ENCODE measurements at places on chromosomes 13 and 19. TPM values are rescaled to one million over a fixed set of nuclear protein-coding genes. Genes with fewer than 3 reads are reported as not detected.

DNA sequence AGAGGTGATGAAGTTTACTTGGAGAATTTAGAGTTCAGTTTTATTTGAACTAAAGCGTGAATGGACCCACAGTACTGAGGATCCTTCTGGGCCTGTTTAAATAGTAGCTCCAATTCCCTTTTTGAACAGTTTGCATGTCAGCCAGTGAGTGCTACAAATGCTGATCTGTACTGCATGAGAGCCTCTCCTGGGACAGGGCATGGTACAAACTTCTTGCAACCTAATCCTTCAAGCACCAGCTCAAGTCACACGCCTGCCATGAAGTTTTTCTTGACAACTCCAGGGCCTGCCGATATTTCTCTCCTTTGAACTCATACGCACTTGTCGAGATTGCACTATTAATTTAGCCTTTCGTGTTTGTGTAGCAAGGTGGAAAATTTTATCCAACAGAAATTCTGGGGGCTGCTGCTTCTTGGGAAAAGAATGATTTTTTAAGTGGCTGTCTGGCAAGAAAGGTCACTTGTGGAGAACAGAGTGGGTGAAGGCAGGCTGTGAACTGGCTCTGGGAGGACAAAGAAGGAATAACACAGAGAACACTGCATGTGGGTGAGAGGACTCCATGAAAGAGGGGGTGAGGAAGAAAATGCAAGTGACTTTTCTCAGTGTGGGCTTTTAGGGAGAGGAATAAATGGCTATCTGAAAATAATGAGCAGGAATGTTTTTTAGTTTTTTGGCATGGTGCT is 192.5 kb downstream of the NDFIP2 start:
- no peak overlapping the region for H3K27ac ChIP-seq
- DNase-seq = no peak
- no peaks in the 10 kb centered on the region for H3K4me1 ChIP-seq
- no peak overlapping the region for H3K4me3 ChIP-seq
- H3K36me3 ChIP-seq = no peaks in the 10 kb centered on the region

- no peaks in the 10 kb centered on the region for H3K27me3 ChIP-seq
- peaks cover 7% of the 10 kb centered on the region for H3K4me1 ChIP-seq
- H3K36me3 ChIP-seq = peaks cover 7% of the 10 kb centered on the region
These were observed 15.2 kb upstream of the LYPD3 start for GRCh38 chr19:43480574-43480973.

DNA sequence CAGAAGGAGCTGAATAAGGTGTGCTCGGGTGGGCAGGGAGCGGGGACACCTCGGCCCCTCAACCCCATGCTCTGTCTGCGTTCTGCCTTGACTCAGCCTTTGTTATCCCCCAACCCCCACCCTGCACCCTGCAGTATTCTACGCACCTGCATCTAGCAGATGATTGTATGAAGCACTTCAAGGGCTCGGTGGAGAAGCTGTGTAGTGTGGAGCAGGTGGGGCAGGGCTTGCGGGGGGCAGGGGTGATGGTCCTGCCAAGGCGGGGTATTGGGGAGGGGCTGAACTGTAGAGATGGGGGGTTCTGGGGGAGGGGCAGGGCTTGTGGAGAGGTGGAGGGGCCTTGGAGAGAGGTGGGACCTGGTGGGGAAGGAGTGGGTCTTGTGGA is 6.1 kb downstream of the STXBP2 start:
- no peaks in the 10 kb centered on the region for H3K36me3 ChIP-seq
- H3K27ac ChIP-seq = no peak overlapping the region
- H3K4me3 ChIP-seq = no peak overlapping the region
- peaks cover 3% of the 10 kb centered on the region for H3K27me3 ChIP-seq
- DNase-seq = no peak

GRCh38 chr19:38386300-38386970 is 1.4 kb downstream of the GGN start:
- peaks cover 2% of the 10 kb centered on the region for H3K4me1 ChIP-seq
- peaks cover 29% of the 10 kb centered on the region for H3K36me3 ChIP-seq
- no peak overlapping the region for H3K4me3 ChIP-seq
- no peak for DNase-seq

- no peak overlapping the region for H3K4me3 ChIP-seq
- no peak overlapping the region for H3K27ac ChIP-seq
- no peak for DNase-seq
- H3K36me3 ChIP-seq = no peaks in the 10 kb centered on the region
- H3K4me1 ChIP-seq = peaks cover 3% of the 10 kb centered on the region
These were observed 71.6 kb upstream of the UBAC2 start for GRCh38 chr13:99129050-99129449.

The ZNF180 gene
- total RNA-seq = 26.3 TPM

The URAD gene
- total RNA-seq = not detected
